RWPE2 (cell line): ENCODE measurements at places on chromosomes 2 and 18.

DNA sequence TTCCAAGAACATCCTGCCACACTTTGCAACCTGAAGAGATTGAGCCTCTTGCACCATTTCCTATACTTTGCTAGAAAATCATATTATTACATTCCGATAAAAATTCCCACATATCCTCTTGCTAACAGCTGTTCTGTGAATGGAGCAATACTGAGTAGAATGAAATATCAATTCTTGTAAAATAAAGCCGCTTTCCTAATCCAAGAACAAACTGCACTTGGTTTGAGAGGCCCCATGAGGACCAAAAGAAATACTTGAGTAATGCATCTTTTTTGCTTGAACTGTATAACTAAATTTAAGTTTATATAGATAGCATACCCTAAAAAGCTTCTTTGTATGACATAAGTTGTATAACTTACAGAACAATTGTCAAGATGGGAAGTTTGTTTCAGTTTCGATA is 632.4 kb upstream of the SLC8A1 start:
- DNase-seq, result no peak

DNA sequence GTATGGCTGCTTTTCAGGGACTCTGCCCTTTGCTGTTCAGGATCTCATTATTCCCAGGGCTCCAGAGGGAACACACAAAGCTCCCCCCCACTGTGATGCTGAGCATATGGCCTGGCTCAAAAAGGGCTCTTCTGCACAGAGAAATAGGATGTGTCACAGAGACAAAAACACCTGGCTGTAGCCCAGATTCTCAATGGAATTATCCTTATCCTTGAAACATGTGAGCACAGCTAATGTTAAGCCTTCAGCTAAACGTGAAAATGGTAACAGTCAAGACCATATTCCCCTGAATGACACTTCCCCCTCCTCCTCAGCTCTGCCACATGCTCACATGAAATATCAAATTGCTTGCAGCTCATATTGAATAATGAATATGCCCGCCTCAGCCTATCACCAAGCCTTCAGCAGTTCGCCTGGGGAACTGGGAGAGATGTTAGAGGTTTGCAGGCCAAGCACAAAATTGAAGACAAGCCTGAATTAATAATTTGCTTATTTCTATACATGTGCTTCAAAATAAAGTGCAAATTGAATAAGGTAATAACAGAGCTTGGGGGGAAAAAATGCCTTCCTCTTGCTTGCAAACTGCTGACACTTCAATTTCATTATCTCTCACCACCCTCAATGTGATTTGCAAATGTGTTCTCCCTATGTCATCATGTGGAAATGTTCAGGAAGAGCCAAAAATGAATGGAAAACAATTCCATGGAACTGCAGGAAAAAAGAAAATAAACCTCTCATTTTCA is 181.0 kb upstream of the HNRNPA3 start:
- no peak for DNase-seq

DNA sequence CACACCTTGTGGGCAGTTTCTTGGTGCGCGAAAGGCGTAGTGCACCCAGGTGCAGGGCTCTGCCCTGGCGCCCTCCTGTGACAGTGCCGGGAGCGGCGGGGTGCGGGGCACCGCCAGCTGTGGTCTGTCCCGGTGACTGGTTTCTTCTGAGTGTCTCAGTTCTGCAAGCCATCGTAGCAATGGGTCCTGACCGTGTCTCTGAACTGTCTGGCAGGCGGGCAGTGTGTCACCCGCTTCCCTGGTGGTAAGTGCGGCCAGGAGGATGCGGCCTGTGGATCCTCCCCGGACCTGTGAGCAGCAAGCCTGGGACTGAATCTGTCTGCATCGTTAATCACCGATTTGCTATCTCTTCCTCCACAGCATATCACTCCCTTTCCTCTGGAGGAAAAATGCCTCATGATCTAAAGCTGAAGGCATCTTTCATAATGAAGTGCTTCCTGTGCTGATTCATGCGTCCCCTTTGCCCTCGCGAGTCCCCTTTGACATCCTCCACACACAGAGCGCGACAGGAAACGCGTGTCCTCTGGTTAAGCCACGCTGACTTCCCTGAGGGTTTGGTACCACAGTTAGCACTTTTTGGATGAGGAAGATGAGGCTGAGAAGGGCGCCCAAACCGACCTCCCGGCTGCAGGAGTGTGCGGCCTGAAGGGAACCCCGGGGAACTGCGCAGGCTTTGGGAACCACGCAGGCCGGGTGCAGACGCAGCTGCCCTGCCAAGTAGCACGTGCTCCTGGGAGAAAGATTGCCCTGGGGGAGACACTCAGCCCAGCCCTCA is 416.0 kb upstream of the HS6ST1 start:
- DNase-seq, result no peak

GRCh38 chr18:56702946-56703345 is 51.8 kb downstream of the WDR7 start:
- DNase-seq, result no peak

DNA sequence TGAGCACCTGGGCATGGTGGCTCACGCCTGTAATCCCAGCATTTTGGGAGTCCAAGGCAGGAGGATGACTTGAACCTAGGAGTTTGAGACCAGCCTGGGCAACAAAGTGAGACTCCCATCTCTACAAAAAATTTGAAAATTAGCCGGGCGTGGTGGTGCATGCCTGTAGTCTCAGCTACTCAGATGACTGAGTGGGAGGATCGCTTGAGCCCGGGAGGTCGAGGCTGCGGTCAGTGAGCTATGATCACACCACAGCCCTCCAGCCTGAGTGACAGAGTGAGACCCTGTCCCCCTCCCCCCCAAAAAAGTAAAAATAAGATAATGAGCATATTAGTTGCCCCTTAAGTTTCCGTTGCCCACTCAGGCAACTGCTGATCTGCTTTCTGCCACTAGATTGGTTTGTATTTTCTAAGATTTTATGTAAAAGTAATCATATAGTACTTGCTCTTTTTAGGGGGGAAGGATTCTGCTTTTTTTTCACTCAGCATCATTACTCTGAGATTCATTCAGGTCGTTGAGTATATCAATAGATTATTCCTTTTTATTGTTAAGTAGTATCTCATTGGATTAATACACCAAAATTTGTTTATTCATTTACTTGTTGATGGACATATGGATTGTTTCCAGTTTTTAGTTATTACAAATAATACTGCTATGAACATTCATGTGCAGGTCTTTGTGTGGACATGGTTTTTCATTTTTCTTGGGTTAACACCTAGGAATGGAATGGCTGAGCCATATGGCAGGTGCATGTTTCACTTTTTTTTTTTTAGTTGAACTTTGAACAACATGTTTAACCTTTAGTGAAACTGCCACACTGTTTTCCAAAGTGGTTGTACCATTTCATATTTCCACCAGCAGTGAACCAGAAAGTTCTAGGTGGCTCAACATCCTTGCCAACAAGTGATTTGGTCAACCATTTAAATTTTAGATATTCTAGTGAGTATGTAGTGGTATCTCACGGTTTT is 75.0 kb upstream of the SPRED2 start:
- DNase-seq, result no peak

- DNase-seq, result no peak
Measured at GRCh38 chr2:150732064-150732463, 244.6 kb upstream of the RND3 start.

DNA sequence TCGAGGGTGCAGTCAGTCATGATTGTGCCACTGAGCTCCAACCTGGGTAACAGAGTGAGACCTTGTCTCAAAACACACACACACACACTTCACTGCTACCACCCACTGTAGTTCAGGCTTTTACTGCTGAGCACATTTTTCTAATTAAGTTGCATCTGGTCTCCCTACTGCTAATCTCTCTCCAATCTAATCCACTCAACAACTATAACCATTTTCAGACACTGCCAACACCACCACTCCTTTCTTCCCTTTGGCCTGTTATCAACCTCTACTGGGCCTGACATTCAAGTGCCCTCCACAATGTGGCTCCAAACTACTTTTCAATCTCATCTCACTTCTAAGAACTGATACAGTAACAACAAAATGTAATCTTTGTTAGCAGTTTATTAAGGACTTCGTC is 44.8 kb downstream of the RMP24 start:
- DNase-seq, result no peak

DNA sequence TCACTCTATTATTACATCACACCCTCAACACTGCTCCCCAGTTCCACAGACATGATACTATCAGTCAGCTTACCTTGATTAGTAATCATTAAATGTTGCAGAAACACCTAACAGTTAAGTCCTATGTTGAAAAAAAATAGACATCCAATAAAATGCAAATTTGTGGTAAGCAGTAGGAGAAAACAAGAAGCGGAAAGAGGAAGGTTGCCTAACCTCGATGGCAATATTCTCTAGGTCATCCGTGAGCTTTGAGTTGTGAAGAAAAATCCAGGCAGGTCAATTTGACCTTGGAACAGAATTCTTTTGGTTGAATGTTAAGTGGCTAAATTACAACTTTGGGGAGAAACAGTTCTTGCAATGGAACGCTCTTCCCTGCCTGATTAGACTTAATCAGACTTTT is 264.4 kb downstream of the AFF3 start:
- no peak for DNase-seq

DNA sequence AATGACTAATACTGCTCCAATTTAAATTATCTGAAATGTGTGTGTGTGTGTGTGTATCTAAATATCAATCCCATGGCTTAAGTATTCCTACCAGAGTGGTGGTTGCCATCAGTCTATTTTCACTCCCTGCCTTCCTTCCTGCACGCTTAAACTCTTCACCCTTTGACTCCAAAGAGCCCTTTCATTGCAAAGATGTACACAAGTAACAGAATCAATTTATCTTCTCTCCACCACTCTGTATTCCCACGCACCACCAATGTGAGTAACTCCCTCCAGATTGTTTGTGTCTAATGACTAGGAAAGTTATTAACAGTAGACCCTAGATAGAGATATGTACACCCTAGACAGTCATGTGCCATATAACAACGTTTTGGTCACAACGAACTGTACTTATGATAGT is 42.8 kb downstream of the ARL6IP6 start:
- no peak for DNase-seq

GRCh38 chr2:234829074-234829455 is 122.8 kb upstream of the SH3BP4 start:
- no peak for DNase-seq

GRCh38 chr2:19120941-19121750 is 237.3 kb downstream of the OSR1 start:
- DNase-seq, result no peak

DNA sequence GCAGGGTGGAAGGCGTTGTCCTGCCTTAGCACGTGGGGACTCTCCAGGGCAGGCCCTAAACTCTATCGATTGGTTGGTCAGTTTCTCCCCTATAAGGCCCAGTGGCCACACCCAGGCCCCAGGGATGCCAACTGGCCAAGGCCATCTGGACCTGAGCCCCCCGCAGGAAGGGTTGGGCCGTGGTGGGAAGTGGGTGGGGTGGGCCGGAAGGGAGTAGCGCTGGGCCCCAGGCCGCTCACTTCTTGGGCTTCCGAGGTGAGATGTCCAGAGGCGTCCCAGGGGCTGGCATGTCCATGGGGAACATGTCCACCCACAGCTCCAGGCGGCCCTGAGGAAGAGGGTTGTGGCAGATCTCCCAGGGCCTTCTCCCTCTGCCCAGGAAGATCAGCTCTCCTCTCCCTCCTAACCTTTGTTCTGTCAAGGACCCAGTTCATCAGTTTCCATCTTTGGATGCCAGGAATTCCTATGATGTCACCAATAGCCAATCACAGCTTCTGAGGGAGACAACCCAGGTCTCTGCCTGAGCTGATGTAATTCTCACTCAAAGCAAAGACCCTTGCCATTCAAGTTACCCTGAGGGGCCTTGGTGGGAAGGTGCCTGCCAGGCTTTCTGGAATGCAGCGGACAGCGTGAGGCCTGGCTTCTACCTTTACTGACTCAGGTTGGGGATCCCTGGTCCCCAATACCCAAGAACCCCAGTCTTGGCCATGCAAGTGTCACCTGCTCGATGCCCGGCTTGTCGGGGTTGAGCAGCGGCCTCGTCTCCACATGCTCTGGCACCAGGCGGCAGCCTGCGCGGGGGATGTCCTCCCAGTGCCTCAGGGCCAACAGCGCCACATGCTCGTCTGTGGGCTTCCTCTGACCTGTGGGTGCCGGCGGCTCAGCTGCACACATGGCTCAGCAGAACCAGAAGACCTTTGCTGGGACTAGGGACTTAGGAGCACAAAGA is 14.4 kb downstream of the OTOF start:
- peak; percentile 61 for DNase-seq

DNA sequence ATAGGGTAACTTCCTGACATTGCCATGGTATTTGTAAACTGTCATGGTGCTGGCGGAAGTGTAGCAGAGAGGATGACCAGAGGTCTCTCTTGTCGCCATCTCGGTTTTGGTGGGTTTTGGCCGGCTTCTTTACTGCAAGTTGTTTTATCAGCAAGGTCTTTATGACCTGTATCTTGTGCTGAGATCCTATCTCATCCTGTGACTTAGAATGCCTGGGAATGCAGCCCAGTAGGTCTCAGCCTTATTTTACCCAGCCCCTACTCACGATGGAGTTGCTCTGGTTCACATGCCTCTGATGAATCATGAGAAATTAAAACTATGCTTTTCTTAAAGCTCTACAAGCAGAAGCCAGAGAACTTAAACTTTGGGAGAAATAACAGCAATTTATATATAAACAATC is 12.7 kb upstream of the NFU1 start:
- no peak for DNase-seq

DNA sequence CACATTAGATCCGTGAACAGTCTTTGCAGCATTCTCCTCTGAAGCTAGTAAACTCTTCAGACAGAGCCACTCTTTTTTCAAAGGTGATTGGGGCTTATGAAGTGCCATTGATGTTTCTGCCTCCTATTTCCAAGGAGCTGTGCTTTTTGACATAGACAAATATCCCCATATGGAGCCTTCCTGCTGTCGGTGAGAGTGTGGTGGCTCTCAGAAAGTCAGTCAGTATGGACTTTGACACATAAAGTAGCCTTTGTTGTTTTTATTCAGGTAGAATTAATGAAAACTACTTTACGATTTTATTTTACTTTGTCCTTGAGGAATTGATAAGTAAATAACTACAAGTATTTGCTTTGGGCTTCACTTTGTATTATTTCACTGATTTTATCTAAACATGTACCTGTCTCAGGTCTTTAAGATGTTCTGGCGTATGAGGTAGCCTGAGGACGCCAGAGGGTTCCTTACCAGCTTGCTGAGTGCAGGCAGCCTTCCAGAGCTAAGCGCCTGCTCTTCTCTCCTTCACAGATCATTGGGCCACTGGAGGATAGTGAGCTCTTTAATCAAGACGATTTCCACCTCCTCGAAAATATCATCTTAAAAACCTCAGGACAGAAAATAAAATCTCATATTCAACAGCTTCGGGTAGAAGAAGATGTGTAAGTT is 69.7 kb downstream of the UGGT1 start:
- no peak for DNase-seq
